ENCODE measurements at places on chromosomes 11 and 22.

- no peak for DNase-seq
These were observed 36.7 kb upstream of the EIF3D start for GRCh38 chr22:36565686-36566085.

DNA sequence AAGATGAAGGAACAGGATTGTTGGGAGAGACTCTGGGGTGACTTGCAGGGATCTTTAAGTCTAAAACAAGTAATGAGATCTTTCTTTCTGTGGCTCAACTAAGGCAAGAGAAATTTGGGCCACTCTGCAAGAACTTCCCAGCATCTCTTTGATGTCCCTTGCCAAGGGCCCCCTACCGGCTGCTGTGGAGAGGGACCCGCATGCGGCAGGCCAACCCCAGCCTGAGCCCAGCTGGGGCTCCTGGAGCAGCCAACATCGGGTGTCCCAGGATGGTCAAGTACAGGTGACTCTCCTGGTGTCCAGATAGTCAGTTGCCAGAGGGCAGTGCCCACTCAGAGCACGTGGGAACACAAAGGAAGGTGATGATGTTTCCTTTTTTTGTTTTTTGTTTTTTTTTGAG is 363.2 kb downstream of the TBC1D22A start:
- DNase-seq = no peak

DNA sequence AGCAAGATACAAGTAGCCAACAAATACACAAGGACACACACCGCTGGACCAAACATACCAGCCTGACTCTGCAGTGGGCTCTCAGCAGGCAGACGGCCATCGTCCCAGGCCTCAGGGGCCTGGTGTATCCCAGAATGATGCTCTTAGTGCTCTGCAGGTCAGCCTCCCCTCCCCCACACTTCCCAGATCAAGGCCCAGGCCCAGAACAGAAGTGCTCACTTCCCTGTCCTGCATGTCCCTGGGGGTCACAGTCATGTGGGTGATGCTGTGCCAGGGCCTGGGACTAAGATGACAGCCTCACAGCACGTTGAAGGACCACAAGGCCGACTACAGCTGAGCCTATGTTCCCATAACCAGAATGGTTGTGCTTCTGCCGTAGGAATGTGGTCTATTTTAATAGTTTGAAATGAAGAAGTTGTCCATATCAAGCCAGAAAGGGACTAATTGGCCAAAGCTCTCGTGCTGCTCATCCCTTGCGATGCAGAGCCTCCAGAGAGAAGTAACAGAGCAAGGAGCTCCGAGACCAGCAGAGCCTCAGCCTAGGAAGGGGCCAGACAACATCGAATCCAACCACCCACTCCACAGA is 48.6 kb downstream of the GAB4 start:
- DNase-seq = no peak

DNA sequence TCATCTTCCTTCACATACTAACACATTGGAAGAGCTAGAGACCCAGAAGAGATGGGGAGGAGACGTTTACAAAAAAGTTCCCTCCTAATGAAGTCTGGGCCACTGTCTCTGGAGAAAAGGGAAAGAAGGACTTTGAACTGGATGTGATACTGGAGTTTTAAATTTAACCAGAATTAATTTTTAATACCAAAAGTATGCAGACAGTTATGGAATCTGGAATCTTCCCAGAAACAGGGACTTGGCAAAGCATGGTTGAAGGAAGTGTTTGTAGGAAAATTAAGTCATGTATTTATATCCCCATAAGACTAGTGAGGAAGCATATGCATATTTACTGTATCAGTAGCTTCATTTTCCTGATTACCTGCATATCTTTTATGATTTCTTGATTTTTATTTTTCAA is 215.5 kb downstream of the TTC28 start:
- no peak for DNase-seq

- DNase-seq = peak; percentile 28
These were observed 126.5 kb downstream of the RASSF10 start for GRCh38 chr11:13135385-13136271.

DNA sequence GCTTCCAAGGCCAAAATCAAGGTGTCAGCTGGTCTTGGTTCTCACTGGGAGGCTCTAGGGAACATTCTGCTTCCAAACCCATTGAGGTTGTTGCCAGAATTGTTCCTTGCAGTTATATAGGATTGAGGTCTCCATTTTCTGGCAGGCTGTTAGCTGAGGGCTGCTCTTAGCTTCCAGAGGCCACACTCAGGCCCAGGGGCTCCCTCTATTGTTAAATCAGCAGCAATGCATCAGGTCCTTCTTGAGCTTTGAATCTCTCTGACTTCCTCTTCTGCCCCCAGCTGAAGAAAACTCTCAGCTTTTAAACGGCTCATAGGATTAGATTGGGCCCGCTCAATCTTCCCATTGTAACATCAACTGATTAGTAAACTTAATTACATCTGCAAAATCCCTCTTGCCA is 39.3 kb upstream of the BSX start:
- DNase-seq = peak; percentile 47

DNA sequence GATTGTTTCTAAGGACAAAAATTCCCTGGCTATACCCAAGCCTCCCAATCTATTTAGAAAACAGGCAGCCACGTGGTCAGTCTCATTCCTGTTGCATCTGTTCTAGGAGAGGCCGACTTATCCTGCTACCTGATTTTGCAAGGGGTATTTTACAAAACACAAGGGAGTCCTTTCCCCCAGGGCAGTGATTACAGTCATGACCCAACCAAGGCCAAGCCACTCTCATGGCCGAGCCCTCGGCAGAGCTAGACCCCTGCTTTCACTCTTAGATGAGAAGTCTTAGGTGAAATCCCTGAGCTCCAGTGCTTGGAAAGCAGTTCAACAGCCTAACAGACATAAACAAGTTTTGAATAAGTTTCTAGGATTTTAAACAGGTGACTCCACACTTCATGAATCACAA is 89.0 kb upstream of the PITPNB start:
- DNase-seq = no peak

- DNase-seq = peak; percentile 76
These were observed 912 bp downstream of the KREMEN1 start for GRCh38 chr22:29073618-29074275.

GRCh38 chr11:107590460-107591377 is at the start of gene ELMOD1:
Gene ELMOD1, plus strand, starts transcription at chr11:107591147. Its CDS starts 27,043 bp downstream, at chr11:107618190.
- peak; percentile 42 for DNase-seq

GRCh38 chr22:20591295-20591645 is 83.9 kb downstream of the MED15 start:
- no peak for DNase-seq

GRCh38 chr11:17828311-17828751 is 93.8 kb downstream of the KCNC1 start:
- no peak for DNase-seq

GRCh38 chr11:114684636-114685035 is 6.3 kb downstream of the NXPE2 start:
- no peak for DNase-seq

DNA sequence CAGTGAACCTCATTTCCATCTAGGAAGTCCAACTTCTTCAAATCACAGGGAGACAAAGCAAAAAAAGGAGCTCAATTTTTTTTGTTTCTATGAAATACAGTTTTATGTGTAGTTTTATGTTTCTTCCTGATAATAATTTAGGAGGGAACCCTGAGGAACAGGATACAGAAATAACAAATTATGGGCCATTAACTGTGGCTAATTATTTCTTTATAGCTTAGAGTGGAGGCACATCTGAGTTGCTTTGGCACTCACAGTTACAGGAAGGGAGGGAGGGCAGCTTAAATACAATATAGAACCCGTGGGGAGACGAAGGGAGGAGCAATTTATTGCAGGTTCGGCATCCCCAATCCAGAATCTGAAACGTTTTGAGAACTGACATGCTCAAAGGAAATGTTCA is 37.1 kb upstream of the HORMAD2 start:
- DNase-seq = no peak
